ENCODE measurements at places on chromosomes 11 and 22.

- no peak for DNase-seq
These were observed 45.6 kb downstream of the NCAPD3 start for GRCh38 chr11:134178032-134178674.

- DNase-seq, result no peak
These were observed 93.1 kb upstream of the SC5D start for GRCh38 chr11:121199516-121199915.

DNA sequence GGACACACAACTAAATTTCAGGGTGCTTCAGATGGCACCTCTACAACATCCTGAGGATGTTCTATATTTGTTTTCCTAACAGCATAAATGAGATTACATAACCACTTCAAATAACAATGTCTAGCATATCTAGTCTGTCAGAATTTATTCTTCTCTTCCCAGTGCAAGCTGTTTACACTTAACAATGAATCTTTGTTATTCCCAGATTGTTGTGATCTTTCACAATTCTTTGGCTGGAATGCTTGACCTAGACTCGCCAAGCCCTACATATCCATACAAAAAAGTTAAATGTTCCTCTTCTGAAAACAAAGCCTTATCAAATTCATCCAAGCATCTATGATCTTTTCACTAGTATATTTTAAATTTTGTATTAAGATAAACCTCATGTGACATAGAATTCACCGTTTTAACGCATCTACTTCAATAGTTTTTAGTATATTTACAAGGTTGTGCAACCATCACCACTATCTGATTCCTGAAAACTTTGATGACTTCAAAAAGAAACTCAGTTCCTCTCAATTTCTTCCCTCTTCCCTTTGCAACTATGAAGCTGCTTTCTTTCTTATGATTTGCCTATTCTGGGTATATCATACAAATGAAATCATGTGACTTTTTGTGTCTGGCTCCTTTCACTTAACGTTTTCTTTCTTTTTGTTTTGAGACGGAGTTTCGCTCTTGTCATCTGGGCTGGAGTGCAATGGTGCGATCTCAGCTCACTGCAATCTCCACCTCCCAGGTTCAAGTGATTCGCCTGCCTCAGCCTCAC is 61.7 kb upstream of the CHRNA10 start:
- DNase-seq, result no peak

GRCh38 chr11:132640952-132641351 is 891.3 kb downstream of the OPCML start:
- no peak for DNase-seq

GRCh38 chr11:103944251-103944940 is 92.0 kb upstream of the DDI1 start:
- no peak for DNase-seq

- no peak for DNase-seq
These were observed 13.3 kb upstream of the PRG2 start for GRCh38 chr11:57403802-57404147.

DNA sequence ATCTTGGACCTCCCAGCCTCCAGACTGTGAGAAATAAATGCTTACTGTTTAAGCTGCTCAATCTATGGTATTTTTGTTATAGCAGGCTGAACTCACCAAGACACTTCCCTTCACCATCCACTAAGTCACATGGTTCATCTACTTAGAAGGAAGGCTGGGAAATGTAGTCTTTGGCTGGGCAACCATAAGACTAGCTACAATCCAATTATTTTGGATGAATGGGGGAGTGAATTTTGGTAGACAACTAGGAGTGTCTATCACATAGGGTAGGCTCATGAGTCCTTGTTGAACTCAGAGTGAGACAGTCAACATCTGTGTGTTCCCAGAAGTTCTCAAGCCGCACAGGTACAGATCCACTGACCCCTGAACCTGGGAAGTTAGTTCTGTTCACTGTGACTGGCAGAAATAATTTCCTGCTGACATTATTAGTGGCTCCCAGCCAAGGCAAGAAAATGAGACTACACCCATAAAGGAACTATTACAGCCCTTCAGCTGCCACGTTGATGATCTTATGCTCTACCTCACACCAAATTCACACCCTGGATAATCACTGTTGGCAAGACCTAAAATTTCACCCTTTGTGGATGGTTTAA is 3.1 kb upstream of the SLC35C1 start:
- no peak for DNase-seq

- DNase-seq, result no peak
These were observed 160.9 kb downstream of the CACNA1I start for GRCh38 chr22:39731481-39731880.

- DNase-seq, result no peak
These were observed 627.6 kb downstream of the NTM start for GRCh38 chr11:131998020-131998419.

DNA sequence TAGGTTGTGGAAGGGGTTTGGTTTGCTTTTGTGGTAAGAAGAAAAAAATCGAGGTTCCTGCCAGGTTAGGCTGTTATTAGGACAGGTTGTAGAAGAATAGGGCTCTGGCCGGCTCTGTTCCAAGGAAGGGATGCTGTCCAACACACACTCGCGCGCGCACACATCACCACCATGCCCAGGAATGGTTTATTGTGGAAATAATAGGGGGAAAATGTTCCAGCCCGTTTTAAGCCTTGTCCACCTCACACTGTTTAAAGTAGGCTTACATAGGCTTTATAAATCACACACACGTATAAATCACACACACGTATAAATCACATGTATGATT is 1.2 kb upstream of the ARHGAP20 start:
- DNase-seq, result no peak

- DNase-seq, result no peak
These were observed 1.2 kb downstream of the CHID1 start for GRCh38 chr11:909406-909805.

- DNase-seq, result no peak
These were observed 54.6 kb downstream of the SPECC1L start for GRCh38 chr22:24325105-24325757.

- DNase-seq, result no peak
These were observed 24.0 kb upstream of the SMIM38 start for GRCh38 chr11:69131644-69132300.

DNA sequence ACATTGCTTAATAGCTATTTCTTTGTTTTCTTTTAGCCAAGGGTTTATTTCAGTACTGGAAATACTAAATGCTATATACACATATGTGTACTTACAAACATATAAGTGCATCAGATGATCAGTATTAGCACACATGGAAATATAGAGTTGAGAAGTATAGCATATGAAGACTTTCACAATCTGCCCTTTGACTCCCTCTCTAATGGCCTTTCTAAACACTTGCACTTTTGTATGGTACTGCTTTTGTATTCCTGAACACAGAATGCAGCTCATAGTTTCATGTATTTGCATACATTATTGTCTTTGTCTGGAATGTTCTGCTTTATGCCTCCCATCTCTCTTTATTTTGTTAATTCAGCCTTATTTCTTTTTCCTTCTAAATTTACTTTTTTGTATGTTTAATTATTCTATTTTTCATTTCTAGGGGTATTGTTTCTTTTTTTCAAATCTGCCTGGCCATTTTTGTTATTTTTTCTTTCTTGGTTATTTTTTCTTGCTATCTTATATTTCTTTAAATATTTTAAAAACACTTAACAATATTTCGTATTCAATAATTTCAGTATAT is 28.8 kb downstream of the ACER3 start:
- DNase-seq, result no peak

- DNase-seq, result no peak
These were observed 17.4 kb downstream of the PLXNB2 start for GRCh38 chr22:50289942-50290630.

DNA sequence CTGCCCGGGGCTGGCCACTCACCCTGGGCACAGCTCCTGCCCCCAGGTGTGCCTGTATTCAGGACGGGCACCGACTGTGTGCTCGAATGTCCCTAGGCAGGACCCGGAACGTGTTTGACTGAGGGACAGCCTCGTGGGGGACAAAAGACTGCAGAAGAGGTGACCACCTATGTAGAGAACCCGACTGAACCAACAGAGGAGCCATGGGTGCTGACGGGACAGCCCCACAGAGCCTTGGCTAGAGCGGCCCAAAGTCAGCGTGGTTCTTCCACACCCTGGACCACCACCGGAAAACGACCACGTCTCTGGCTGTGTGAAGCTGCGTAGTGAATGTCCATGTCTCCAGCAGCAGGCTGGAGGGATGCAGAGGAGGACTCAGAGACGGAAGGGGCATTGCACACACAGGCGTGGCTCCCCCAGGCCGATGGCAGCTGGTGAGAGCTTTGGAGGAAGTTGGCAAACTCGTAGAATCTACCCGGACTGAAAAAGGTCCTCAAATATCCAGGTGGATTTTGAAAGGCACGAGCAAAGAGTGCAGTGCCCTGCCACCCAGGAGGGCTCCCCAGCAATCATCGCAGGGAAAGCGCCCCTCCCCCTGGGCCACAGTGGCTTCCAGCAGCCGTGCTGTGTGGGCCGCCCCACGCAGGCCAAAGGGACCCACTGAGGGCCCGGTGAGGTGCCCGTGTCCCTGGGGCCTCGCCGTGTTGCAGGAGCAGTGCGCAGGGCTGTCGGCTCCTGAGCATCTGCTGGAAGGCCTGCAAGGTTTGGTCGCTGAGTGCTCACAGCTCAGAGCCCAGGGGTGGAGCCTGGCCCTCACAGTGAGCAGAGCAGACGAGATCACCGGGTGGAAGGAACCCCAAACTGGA is 17.5 kb upstream of the MUC5B start:
- DNase-seq, result no peak

GRCh38 chr11:128942817-128943427 is at the start of gene TP53AIP1:
TP53AIP1 (minus strand) TSS chr11:128942871; CDS start chr11:128937818, 5,053 bp downstream.
- DNase-seq, result no peak

- no peak for DNase-seq
These were observed 38.1 kb upstream of the POU2AF1 start for GRCh38 chr11:111417011-111417765.

- DNase-seq, result no peak
These were observed 225.1 kb downstream of the MN1 start for GRCh38 chr22:27576413-27576812.

- DNase-seq, result no peak
These were observed 17.1 kb downstream of the OVOL1 start for GRCh38 chr11:65803797-65804492.

- DNase-seq, result no peak
These were observed 13.8 kb downstream of the TSPAN32 start for GRCh38 chr11:2315395-2316168.

GRCh38 chr11:119091966-119092879 is 7.5 kb downstream of the HMBS start:
- no peak for DNase-seq

DNA sequence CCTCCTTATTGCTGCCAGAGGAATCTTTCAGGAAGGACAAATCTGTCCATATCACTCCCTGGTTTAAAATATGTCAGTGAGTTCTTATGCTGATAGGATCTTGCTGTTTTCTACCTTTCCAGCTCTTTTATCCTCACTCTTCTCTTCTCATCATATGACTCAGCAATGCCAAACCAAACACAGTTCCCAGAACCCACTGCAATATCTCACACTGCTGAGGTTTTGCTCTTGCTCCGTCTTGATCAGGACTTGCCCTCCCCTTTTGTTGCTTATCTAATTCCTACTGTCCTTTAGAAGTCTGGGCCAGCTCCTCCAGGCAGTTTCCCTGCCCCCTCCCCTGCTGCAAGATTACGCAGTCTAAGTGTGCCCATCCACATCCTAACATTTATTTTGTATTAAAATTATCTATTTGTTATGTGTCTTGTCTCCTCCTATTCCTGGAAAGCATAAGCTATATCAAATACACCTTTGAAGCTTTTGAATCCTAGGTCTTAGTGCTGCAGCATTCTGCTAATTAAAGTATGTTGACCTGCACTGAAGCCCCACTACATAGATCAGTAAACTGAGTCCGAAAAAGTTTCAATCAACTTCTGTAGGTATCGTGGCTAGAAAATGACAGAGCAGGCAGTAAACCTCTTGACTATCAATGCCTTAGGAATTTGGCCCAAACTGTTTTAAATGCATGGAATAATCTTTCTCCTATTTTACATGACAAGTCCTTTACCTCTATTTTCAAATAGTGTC is 119.2 kb upstream of the C11orf87 start:
- DNase-seq, result no peak

DNA sequence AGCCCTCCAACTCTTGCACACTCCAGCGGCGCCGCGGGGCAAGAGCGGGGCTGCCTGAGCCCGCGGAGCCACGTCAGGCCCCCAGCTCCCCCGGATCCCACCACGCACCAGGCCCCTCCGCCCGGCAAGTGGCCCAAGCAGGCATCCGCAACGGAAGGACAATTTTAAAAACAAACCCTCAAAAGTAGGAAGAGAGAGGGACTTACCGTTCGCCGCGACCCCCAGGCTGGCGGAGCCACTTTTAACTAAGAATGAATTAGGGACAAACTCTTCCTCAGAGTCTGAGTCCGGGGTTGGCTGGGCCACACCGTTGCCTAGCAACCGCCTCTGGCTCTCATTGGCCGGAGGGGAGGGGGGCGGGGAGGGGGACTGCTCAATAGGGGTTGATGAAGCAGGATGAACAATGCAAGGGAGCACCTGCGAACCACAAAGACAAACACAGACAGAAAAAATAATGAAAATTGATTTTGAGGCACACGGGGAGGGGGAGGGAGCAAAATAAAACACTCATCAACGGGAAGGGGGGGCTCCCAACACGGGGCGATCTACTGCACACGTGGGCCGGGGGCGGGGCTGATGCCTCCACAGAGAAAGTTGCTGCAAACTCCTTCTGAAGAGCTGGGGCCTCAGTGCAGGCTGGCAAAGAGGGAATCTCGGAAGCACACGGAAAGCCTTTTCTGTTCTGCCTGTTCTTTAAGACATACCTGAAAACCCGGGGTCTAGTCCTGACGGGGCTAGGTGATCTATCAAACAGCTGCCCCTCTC is 387.5 kb upstream of the NARS2 start:
- DNase-seq, result no peak

GRCh38 chr11:119093942-119094815 is 7.5 kb downstream of the DPAGT1 start:
- DNase-seq, result no peak

GRCh38 chr11:2521733-2522630 is 77.2 kb downstream of the KCNQ1 start:
- no peak for DNase-seq

GRCh38 chr22:38239101-38239761 is 33.6 kb downstream of the TMEM184B start:
- DNase-seq, result no peak

DNA sequence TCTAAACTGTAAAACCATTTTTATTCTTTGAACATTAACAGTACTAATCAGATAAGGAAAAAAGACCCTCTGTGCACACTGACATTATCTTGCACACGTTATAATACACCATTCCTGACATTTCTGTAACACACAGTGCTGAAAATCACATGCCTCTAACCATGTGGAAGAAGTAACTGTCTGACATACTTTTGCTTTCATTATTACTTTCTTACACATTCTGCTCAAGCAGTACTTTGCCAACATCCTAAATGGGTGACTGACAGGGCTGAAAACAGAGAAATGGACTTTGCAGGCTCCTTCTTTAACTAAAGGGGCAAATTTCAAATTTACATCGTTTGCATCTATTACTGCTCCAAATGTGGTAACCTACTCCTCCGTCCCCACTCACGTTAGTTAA is 22.8 kb upstream of the TP53AIP1 start:
- DNase-seq, result no peak

- DNase-seq, result no peak
These were observed 29.0 kb upstream of the RASSF10 start for GRCh38 chr11:12979928-12980689.

DNA sequence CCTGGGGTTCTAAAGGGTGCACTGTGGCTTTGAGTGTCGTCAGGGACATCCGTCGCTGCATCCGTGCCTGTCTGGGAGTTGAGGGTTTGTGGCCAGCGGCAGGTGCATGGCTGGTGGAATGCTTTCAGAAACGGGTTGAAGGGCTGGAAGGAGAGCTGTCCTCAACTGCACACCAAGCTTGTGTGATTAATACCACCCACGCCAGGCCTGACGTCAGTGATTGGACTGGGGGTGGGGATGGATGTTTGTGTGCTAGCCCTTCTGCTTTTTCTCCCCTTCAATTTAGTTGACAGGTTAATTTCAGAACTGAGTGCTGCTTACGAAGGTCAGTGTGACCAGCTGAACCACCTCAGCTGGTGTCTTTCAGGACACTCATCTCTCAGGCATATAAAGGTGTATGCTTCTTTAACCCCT is 3.2 kb upstream of the GAB2 start:
- no peak for DNase-seq
